ENCODE measurements at places on chromosomes 7 and 10.

GRCh38 chr7:22481726-22482125, 18.3 kb downstream of the STEAP1B start:
- DNase-seq: no peak

- no peak for DNase-seq
Measured at GRCh38 chr10:94487575-94487974, 58.0 kb upstream of the HELLS start.

DNA sequence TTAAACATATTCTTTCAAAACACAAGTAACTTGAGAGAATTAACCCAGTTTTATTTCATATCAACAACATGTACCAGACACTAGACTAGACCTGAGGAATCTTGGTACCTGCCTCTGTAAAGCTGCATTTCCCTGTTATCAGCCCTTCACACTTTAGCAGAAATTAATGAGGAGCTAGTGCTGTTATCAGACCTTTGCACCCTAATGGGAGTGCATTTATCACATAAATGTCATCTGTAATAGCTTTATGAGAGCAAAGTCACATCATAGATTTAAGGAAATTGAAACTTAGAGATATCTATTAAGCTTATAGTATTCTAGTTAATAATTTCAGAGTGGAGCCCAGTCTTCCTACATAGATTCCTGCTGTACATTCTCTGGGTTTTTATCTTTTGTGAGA, 270.4 kb upstream of the YAE1 start:
- no peak for DNase-seq

DNA sequence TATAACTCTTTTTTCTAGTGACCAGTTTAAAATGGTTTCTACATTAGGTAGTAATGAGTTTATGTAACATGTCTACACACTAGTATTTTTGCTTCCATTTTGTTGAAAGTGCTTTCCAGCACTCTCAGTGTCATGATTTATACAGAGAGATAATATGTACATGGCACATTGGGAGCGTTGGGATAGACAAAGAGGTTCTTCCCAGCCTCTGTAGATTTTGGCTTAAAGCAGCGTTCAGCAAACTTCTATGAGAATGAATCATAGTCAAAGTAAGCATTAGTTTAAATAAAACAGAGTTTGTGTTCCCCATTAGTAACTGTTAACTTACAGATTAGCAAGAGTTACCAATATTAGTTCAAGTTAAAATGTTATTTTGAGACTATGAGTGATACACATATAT, 43.9 kb downstream of the SEPTIN14 start:
- DNase-seq: no peak

DNA sequence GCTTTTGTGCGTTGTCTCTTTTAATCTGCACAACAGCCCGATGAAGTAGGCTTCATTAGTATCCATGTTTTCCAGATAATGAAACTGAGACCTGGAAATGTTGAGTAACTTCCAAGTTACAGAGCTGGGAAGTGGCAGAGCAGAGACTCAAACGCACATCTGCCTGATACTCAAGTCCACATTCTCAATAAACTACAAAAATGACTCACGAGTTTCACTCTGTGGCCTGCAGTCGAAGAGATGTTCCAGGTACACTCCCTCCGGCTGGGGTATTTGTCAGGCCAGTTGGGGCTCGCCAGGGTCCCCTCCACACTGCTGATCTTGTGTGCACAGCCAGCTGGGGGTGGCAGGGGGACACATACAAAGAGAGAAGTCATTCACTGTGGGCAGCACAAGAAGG, 17.7 kb upstream of the OPALIN start:
- no peak for DNase-seq

DNA sequence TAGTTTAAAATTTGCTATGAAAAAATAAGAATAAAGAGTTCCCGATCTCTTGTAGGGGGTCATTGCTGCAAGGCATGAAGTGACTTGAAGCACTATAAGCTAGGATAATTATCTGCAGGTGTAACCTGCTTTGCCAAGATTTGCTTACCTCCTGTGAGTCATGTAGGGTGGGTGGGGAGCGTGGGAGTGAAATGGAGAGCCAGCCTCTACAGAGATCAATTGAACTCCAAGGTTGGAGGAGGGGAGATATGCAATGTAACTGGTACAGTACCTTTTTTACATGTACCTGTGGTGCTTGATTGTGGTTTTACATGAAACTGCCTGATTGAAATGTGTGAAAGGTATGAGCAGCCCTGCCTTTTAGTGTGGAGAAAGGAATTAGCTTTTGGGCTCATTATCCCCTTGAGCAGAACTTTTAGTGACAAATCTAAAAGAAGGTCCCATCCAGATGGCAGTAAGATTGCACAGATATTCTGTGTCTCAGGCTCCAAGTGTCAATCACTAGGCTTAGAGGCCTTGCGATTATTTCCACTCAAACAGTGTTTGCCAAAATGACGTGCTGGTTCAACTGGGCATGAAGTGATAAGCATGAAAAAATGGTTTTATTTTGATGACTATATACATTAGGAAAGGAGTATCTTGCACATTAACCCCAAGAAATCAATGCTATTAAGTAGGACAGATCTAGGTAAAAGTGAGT, 138.6 kb upstream of the GRB10 start:
- DNase-seq: no peak

GRCh38 chr7:4771737-4772136, 3.7 kb upstream of the AP5Z1 start:
- no peak for DNase-seq

- DNase-seq: no peak
Measured at GRCh38 chr10:122301055-122301810, 30.1 kb downstream of the BTBD16 start.

DNA sequence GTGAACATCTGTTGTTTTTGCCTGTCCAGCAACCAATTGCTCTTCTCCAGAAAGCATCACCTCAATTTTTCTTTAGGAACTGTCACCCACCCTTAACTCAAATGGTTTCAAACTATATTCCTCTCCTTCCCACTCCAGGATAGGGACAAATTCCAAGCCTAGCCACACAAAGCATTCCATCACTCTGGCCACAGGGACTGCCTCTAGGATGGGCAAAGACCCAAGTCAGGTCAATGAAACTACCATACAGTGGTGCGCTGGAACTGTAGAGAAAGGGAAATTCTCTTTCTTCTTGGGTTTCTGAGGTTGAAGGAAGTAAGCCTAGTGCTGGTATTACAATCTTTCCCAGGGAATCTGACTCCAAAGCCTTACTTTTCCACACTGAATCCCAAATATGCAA, 3.6 kb downstream of the MICU1 start:
- DNase-seq: no peak

DNA sequence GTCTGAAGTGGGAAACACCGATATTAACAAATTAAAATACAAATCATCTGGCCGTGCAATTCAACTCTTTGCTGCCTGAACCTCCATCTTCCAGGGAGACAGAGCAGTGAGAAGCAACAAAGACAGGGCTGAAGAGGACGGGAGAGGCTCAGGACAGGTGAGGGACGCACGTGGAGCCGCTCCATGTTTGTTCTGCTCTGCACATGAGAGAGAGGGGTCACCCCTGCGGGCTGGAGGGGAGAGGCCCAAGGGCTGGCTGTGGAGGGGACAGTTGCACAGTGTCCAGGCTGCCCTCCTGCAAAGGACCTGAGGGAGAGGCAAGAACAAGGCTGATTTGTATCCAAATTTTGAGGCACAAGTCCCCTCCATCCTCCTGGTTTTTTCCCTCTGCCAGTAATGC, 41.7 kb downstream of the COBL start:
- no peak for DNase-seq

Measured in upper lobe of left lung (tissue), 6 donors.